ENCODE measurements at places on chromosomes 16 and 17.

GRCh38 chr17:42928714-42929496 lies 28.3 kb downstream of the G6PC1 start:
- DNase-seq = peak; percentile 85

DNA sequence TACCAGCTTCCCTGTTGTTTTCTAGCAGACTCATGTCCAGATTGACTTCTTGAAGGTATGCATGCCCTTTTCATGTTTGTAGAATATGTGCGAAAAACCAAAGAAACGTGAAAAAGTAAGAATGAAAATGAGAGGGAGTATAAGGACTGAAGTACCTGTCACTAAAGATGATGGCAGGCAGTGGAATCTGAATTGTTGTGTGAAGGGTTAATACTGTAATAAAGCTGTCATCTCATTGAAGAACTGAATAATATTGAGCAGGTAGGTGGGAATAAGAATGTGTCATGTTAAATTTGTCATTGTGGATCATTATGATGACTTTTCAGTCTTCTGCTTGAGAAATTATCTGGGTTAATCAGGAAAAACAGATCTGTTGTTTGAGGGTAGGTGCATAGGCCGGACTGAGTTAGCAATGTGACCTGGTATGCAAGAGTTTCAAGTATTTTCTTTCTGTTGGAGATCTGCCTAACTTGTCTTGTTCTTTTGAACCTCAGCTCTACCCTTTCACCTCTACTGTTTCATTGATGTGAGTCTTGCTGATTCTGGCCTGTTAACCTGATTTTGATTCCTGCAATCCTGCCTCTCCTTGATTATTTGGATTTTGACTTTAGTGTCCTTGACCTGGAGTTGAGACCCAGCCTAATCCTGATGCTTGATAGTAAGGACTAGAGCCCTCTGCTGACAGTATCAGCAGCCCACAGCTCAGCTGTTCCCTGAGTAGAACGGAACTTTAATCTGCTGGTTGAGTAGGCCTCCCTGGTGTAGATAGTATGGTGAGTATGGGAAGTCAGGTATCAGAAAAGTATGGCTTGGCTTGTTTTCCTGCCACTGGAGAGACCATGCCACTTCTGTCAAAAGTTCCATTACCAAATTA lies 64.6 kb downstream of the MAP2K4 start:
- no peak for DNase-seq

GRCh38 chr16:28258567-28258966 lies 33.8 kb upstream of the SBK1 start:
- DNase-seq = no peak

- DNase-seq = no peak
Observed at GRCh38 chr16:22781480-22781879, 32.5 kb upstream of the HS3ST2 start.

DNA sequence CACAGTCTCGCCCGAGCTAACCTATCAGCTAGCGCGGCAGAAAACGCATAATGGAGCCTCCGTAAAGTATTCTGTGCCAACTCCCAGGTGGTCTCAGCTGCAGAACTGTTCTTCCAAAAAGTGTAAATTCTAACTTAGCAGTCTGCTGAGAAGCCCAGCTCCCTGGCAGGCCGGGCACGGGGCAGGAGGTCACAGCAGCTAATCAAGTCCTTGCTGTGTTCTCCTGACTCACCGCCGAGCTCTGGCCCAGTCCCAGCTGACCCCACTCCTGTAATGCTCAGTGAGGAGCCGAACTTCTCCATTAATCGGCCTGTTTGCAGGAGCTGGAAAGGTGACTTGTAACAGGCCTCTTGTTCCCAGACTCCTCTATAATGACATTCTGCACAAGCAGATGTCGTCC lies 193.3 kb downstream of the IRX3 start:
- no peak for DNase-seq

- DNase-seq = peak; percentile 63
Observed at GRCh38 chr16:58098207-58099096, 30.7 kb downstream of the CFAP20 start.

GRCh38 chr16:79605999-79606398 lies 5.5 kb upstream of the MAF start:
- DNase-seq = no peak

GRCh38 chr17:36937001-36937958 lies at the start of gene LHX1:
LHX1 (plus strand) TSS chr17:36937475; CDS start chr17:36938198, 723 bp downstream.
- DNase-seq = no peak

GRCh38 chr17:70865993-70866804 lies 696.9 kb downstream of the KCNJ2 start:
- no peak for DNase-seq

DNA sequence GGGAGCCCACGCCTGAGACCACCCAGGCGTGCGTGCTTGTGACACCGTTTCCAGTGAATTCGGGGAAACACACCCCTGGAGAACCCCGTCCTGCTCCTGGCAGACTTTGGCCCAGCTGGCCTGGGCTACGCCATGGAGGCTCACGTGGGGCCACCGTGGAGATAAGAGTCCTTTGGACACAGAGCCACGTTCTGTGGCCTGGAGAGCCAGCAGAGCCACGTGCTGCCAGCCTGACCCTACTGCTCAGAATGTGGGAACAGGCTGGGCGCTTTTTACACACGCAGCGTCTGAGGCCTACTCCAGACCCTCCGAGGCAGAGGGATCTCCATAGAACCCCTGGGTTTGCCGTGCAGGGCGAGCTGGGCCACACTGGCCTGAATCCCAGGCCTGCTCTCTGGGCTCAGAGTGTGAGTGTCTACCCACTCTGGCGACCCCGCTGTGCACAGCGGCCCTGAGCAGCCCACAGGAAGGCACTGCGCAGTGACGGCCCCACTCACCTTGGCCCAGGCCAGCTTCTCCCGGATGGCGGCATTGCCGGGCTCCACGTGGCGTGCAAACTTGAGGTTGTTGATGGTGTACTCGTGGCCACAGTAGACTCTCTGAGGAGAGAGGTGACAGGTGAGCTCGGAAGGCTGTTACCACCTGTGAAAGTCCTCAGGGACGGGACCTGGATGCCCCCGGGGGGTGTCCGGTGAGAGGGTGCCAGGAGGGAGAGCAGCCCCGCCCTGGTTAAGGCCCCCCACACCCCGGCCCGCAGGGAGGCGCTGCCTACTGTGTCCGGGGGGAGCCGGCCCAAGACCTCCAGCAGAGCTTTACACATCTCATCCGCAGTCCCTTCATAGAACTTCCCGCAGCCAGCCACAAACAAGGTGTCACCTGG lies 10.0 kb downstream of the HAGH start:
- no peak for DNase-seq

DNA sequence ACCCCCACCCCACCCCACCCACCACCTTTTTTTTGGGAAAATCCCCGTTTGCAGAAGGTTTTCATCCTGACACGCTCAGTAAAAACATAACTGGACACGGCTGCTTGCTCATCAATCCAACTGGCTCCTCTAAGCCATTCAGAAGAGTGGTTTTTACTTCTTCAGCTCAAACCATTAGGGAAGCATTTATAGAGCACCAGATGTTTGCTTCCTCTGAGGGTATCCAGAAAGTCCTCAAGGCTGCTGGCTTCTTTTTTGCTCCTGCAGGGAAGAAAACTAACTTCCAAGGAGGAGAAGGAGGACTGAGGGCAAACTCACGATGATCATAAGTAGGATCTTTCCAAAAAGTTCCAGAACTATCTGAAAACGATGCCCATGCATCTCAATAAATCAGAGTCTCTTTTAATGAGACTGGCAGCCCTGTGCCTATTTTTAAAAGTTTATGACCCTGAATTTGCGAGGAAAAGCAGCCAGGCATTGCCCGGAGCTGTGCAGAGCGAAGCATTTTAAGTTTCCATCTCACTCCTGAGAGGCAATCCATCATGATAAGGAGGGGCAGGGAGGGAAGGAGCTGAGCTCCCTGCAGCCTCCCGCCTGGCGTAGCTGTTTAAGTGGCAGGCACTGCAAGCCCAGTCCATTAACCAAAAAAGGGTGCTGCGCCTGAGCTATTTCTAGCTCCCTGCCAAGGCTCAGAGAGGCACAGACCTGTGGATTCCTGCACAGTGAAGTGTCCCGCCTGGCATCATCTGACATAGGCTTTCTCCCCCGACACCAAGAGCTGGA lies 146.3 kb upstream of the FOXF1 start:
- no peak for DNase-seq

DNA sequence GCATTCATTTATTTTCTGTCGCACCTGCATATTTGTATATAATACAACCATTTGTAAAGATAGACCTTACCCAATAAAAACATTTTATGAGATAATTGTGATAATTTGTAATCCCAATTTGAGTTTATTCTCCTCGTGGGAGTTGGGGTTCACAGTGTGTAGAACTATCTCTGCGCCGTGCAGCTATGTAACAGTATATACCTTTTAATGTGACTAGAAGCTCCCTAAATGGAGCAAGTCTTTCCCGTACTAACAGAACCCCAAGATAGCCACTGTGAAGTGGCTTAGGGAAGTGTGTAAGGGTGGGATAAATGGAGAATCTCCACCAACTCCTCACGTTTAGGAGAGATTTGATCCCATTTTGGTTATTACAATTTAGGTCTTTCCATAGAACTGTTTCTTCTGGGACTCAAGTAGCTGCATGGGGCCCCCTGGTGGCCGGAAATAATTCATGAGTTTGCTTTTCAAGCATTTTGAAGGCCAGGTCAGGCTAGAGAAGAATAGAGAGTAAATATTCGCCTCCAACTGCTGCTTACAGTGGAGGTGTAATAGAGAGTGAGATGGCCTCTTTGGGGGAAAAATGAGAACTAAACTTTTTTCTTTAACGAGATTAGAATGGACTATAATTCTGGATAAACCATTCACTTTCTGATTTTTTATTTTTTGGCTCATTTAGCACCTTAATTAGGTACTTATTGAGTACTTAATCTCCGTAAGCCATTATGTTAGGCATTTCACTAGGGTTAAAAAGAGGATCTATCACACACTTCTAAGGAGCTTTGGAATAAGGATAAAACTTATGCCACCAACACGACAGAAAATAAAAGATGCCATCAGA lies 4.5 kb downstream of the TMEM100 start:
- peak; percentile 79 for DNase-seq

- no peak for DNase-seq
Observed at GRCh38 chr16:55989569-55989907, 114.4 kb upstream of the CES5A start.

DNA sequence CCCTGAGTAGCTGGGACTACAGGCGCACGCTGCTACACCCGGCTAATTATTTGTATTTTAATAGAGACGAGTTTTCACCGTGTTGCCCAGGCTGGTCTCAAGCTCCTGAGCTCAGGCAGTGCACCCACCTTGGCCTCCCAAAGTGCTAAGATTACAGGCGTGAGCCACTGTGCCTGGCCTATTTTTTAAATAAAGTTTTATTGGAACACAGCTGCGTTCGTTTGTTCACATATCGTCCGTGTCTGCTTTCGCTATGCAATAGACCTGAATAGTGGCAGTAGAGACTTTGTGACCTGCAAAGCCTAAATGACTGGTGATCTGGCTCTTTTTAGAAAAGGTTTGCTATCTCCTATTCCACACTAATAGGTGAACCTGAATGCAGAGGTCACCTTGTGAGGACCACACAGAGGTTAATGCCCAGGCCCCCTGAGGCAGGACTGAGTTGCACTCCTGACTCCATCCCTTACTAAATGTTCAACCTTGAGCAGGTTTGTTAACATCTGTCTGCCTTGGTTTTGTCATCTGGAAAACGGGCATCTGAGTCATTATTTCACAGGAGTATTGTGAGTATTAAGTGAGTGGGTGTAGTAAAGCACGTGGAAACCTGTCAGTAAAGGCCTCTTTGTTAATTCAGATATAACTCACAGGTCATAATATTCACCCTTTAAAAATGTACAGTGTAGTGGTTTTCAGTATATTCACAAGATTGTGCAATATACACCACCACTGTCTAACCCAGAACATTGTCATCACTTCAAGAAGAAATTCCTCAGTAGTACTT lies 157.5 kb upstream of the CACNG5 start:
- peak; percentile 91 for DNase-seq

DNA sequence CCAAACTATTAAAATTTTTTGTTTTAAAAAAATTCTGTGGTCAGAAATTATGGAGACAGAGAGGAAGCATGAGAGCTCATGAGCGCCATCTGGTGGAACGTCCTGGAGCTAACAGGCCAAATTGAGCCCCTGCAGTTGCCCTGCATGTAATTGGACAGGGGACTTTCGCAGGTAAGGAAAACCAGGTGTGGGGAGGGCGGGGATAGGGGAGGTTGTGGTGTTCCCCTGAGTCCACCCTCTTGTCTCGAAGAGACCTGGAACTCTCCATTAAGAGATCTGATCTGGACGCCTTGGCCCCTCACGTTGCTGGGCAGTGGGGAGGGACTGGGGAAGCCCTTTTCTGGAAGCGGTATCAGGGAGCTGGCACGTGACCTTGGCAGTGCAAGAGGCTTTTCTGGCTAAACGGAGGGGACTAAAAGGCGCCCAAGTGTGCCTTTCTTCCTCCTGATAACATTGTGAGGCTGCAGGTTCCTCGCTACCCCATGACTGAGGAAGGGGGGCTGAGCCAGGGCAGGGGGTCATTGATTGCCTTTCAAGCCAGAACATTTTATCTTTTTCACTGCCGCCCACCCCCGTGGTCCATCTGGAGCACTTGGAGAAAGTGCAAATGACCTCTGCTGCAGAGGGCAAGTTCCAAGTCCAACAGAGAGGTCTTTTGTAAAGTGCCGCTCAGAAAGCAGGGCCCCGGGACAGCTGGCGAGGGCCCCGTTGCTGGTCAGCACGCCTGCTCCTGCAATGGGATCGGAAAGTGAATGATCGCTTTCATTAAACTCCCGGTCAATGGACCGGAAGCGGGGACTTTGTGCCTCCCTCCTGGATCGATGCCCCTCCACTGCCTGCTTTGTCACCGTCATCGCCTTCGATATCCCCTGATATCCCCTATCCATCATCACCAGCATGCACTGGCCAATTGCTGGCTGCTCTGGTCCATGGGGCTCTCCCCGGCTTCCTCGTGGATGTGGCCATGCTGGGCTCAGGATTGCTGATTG lies 18.4 kb downstream of the PDILT start:
- DNase-seq = peak; percentile 52

- DNase-seq = no peak
Observed at GRCh38 chr17:59513934-59514841, 51.2 kb upstream of the DHX40 start.

GRCh38 chr16:83279251-83279650 lies 528.5 kb upstream of the HSBP1 start:
- no peak for DNase-seq

DNA sequence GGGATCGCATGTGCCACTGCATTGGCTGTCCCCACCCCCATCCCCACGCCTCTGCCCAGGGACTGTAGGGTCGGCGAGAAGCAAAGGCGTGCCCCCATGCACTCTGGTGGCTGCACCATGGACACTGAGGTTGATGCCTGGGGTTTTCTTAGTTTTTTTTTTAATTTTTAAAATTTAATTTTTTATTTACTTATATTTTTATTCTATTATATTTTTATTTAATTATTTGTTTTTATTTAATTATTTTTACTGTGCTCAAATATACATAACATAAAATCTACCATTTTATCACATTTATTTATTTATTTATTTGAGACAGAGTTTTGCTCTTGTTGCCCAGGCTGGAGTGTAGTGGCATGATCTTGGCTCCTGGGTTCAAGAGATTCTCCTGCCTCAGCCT lies 57.4 kb downstream of the SOCS3 start:
- no peak for DNase-seq

Data from ELR (cell line).